H1 (cell line): ENCODE measurements at places on chromosomes 7 and 10. TPM values are rescaled to one million over a fixed set of nuclear protein-coding genes. Genes with fewer than 3 reads are reported as not detected.

C10orf95 gene
- 0.34 and 0.44 TPM in 2 replicates for total RNA-seq

ORAI2 gene
- 20.7 and 22.9 TPM in 2 replicates for total RNA-seq

MGAM2 gene
- not detected in 2 replicates for total RNA-seq

SHH gene
- not detected in 2 replicates for total RNA-seq

ENTPD1 gene
- total RNA-seq: 2.2 and 2.9 TPM in 2 replicates

ZNF487 gene
- total RNA-seq: 1.9 TPM in 2 replicates

- no peak for DNase-seq
Observed at GRCh38 chr10:117500456-117500855, 42.1 kb upstream of the EMX2 start.

- DNase-seq: peak; percentile 51
Observed at GRCh38 chr7:101094791-101095375, 9.6 kb downstream of the TRIM56 start.

DNA sequence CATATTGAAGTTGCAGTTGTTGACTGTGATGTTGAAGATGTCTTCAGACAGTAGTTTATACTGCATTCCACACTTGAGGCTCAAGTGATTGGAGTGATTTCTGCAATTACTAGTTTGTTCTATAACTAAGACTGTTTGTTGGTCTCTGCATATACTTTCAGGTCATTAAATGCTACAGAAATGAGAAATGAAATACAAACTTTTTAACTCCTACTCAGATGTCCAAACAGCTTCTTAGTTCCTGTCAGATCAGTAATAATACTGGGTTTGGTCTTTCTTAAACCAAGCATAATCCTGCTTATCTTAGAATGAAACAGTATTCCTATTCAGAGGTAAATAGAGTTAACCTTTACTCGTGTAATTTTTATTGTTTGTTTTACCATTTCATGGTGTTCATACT, 115.9 kb downstream of the CCNY start:
- DNase-seq: no peak

DNA sequence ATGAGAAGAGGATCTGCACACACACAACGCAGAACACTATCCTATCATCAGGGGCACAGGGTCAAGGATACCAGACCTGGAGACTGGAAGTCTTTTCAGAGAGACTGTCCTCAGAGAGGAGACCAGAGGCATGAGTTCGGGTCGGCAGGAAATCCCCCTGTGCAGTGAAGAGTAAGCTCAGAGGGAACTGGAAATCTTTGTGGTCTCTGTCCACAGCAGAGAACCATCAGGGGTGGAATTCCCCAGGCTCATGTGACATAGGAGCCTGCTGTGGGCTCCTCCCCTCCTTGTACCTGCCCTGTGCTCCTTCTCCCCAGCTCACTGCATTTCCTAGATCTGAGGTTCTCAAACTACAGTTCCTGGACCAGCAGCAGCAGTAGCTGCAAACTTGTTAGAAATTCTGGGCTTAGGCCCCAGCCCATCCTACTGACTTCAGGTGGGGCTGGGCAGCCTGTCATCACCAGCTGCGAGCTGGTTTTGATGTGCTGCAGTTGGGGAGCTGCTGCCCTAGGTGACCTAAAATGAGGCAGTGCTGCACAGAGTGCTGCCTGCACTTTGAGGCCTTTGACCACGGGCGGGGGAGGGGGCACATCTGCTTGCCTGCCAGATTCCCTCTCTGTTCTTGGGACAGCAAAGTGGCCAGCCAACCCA, 2.4 kb downstream of the ZMIZ2 start:
- no peak for DNase-seq

- no peak for DNase-seq
Observed at GRCh38 chr7:80699045-80699638, 60.7 kb downstream of the CD36 start.
